ENCODE measurements at places on chromosomes 2 and 18.

DNA sequence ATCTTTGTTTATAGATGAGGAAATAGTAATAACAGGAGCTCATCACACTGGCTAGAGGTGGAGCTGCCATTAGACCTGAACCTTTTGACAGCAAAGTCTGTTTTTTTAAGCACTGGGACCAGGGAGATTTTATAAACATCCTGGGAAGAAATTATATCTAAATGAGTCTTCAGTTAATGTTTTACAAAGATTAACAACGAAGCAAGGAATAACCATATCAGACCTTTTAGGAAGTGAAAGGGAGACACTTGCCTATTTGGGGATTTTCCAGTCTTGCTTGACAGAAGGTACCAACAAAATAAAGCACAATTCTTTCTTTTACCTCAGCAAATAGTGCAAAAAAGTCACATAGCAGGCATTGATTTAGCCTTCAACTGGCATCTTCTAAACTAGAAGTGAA, 777.0 kb downstream of the CPS1 start:
- no peak for ATAC-seq

GRCh38 chr2:174158003-174158402, 90.3 kb downstream of the OLA1 start:
- ATAC-seq = no peak

- ATAC-seq = no peak
Measured at GRCh38 chr18:51513517-51513916, 316.0 kb upstream of the MEX3C start.

- ATAC-seq = no peak
Measured at GRCh38 chr2:195051401-195051800, 605.6 kb upstream of the SLC39A10 start.

GRCh38 chr18:77250926-77251729, 1.5 kb downstream of the GALR1 start:
- ATAC-seq = no peak

DNA sequence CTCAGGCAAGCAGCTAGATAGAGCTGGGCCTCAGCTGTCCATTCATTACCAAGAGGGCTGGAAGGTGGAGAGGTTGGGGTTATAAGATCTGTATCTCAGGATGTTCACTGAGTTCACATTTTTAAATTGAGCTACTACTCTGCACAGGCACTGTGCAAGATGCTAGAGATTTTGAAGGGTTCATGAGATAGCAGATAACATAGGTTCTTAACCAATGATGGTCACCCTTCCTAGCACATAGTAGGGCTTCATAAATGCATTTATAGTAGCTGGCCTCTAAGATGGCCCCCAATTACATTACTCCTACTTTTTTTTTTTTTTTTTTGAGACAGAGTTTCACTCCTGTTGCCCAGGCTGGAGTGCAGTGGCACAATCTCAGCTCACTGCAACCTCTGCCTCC, 79.7 kb downstream of the DDX1 start:
- ATAC-seq = no peak
